Smooth muscle cell of the umbilical artery (primary cell): ENCODE measurements at places on chromosomes 3 and 15. TPM values are rescaled to one million over a fixed set of nuclear protein-coding genes. Genes with fewer than 3 reads are reported as not detected.

UCN2 gene
- 2.1 and 2.3 TPM in 2 replicates for total RNA-seq

ARPIN gene
- 7.4 and 8.6 TPM in 2 replicates for total RNA-seq

IL17RB gene
- not detected in 2 replicates for total RNA-seq

CATSPER2 gene
- 0.89 and 9.6 TPM in 2 replicates for total RNA-seq

ANKUB1 gene
- total RNA-seq: not detected in 2 replicates

GHSR gene
- total RNA-seq: not detected in 2 replicates

CFAP91 gene
- total RNA-seq: 1.8 TPM in 1 of 2 replicates, not detected in the other

KIF9 gene
- total RNA-seq: 1.2 and 4.2 TPM in 2 replicates

TMEM212 gene
- total RNA-seq: not detected in 2 replicates

ZNF660 gene
- total RNA-seq: 2.2 and 4.2 TPM in 2 replicates

CD86 gene
- total RNA-seq: not detected in 2 replicates

PATL2 gene
- 0.30 and 0.37 TPM in 2 replicates for total RNA-seq

SPTBN5 gene
- 0.59 and 1.8 TPM in 2 replicates for total RNA-seq

PIF1 gene
- total RNA-seq: 2.4 and 5.8 TPM in 2 replicates

ARPP21 gene
- total RNA-seq: not detected in 2 replicates

LSAMP gene
- total RNA-seq: 5.7 and 40.1 TPM in 2 replicates

DCLK3 gene
- total RNA-seq: not detected in 2 replicates

KNSTRN gene
- 16.0 and 67.1 TPM in 2 replicates for total RNA-seq

MAP1A gene
- 60.0 and 132 TPM in 2 replicates for total RNA-seq

JMJD7 gene
- total RNA-seq: 1.8 and 2.3 TPM in 2 replicates
